Natural killer cell (primary cell): ENCODE measurements at places on chromosomes 5 and 9. TPM values are rescaled to one million over a fixed set of nuclear protein-coding genes. Genes with fewer than 3 reads are reported as not detected.

- H3K27me3 ChIP-seq: no peaks in the 10 kb centered on the region
- no peak overlapping the region for H3K4me3 ChIP-seq
These were observed 51.0 kb upstream of the IL17B start for GRCh38 chr5:149429839-149430721.

GGTA1 gene
- 0.55 TPM for total RNA-seq

- H3K4me1 ChIP-seq: no peaks in the 10 kb centered on the region
- H3K27ac ChIP-seq: no peak overlapping the region
- no peaks in the 10 kb centered on the region for H3K36me3 ChIP-seq
- no peaks in the 10 kb centered on the region for H3K27me3 ChIP-seq
These were observed 43.3 kb upstream of the NEURL1B start for GRCh38 chr5:172597755-172598155.

WNT8A gene
- not detected for total RNA-seq

GFRA3 gene
- not detected for total RNA-seq
